Activated T-cell treated with anti-CD3 and anti-CD28 coated beads for 4 hours (primary cell): ENCODE measurements at places on chromosomes 3 and 15.

DNA sequence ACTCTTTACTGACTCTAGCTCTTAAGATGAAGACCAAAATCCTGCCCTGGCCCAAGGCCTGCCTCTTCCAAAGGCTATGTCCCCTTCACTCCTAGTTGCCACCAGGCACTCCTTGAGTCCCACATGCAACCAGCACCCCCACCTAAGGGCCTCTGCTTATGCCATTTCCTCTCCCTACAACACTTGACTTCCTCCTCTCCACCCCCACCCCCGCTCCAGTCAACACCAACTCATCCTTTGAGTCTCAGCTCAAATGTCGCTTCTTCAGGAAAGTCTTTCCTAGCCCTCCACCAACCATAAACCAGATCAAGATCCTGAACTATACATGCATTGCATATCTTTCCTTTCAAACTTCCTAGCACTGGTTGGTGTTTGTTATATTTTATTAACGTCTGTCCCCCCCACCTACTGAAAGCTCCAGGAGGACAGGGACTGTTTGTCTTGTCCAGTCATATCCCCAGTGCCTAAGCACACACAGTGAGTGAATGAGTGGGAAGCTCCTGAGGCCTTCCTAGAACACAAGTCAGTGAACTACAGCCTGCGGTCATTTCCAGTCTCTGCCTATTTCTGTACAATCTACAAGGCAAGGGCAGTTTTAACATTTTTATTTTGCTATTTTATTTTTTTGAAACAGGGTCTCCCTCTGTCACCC is 7.3 kb downstream of the TBC1D2B start:
- DNase-seq = no peak

- DNase-seq = no peak
These were observed 7.8 kb upstream of the UBP1 start for GRCh38 chr3:33447958-33448357.

GRCh38 chr3:150747886-150748683 is 14.9 kb downstream of the SIAH2 start:
- no peak for DNase-seq

- no peak for DNase-seq
These were observed at the start of gene AGTR1 for GRCh38 chr3:148697306-148698189. Gene AGTR1, plus strand, starts transcription at chr3:148697903. Its CDS starts 43,133 bp downstream, at chr3:148741036.

DNA sequence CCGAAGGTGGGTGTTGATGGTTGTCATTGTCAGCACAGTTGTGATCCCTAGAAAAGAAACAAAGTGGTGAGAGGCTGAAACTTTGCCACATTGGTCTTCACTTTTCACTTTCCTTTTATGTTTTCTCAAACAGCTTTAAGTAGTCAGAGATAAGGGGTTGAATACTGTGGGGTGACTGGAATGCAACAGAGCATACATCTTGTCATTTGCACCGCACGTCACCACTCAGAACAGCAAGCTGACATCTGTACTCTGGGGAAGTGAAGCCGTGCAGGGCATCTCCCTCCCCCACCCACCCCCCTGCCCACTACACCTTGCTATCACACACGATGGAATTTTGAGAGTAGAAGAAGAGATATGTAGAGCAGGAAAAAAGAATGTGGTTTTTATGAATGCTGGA is 211.7 kb downstream of the GABRB3 start:
- no peak for DNase-seq

DNA sequence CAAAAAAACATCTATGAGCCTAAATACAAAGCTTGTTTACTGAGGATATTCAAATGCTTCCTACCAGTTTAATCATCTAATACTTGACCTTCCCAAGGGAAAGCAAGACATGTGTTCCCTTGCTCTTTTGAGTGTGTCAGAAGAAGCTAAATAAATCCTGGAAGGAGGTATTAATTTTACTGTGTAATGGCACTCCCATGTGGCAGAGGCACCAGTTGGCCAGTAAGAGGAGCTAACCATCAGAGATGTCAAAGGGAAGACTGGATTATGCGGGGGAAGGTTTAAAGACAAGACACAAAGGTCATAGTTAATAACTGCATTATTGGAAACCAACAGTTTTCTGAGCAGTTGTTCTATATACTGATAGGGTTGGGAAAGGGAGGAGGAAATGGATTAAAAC is 125.1 kb downstream of the SUCLG2 start:
- DNase-seq = no peak

DNA sequence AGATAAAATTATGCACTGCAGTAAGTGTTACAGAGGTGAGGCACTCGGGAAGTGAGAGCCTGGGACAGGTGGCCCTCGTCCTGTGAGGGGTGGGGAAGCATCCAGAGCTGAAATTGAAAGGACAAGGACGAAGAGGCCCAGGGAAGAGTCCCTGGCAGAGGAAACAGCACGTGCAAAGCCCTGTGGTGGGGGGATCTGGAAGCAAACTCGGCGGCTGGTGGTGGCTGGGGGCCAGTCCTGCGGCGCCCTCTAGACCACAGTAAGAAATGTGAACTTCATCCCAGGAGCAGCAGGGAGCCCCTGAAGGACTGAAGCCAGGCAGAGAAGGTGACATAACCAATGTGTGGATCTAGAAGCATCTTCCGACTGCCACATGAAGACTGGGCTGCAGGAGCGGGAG is 42.8 kb downstream of the GRIP2 start:
- no peak for DNase-seq

- DNase-seq = no peak
These were observed 612 bp downstream of the UBA5 start for GRCh38 chr3:132660811-132661070.

- no peak for DNase-seq
These were observed 18.7 kb downstream of the TGM4 start for GRCh38 chr3:44893097-44893496.

DNA sequence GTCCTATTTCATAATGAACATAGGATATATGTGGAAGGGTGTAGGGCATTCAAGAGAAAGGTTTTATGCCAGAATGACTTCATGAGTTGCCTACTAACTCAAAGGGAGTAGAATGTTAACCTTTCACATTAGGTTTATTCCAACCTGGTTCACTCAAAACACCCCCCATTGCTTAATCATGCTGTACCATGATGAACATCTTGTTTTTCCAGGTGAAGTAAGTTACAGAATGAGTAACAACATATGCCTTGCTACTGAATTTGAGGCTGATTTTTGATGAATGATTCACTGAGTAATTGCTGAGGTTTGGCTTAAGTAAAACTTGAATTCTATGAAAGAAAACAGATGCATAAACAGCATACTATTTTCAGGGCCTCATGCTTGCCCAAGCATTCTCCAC is 5.9 kb upstream of the CLDN16 start:
- DNase-seq = no peak

DNA sequence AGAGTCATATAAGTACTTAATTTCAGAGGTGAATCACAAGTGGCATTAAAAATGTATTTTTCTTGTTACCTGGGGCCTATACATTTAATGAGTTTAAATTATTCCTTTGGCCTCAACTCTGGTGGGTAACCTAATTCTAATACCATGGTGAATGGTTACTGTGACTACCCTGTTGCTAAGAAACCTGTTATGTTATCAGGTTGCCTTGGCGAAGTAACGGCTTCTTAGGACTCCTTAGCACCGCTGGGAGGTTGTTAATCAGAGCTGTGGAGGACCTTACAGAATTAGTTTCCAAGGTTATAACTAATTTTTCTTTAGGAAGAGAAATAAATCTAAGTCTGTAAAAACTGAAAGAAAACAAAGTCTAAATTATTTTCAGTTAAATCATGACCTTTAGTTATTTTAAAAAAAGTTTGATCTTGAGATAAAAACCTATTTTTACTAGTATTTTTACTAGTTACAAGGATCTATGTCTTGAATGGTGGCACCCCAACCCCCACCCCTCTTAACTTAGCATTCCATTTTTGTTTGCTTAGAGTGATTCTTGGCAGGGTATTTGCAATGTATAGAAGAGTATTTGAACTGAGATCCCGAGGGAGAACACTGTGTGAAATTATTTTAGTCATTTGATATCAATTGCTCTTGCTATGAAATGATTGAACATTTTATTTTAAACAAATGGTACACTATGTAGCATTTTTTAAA is 155.5 kb downstream of the FNDC3B start:
- DNase-seq = no peak

DNA sequence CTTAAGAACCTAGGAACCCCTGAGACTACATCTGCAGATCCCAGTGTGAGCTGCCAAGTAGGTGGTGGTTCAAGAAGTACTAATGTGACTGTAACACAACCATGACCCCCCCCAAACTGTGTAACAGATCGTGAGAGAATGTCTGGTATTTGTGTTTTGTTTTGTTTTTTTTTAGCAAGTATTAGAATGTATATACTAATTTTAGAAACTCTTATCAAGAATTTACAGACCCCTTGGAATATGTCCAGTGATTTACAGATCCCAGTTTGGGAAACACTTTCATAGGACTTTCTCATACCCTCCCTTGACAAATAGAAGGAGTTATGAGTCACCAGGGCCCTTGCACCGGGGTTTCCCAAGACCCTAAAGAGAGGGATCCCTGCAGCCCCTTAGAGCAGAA is 79.8 kb downstream of the SEMA5B start:
- DNase-seq = no peak

GRCh38 chr15:98441599-98441998 is 206.7 kb upstream of the IGF1R start:
- DNase-seq = no peak

- DNase-seq = no peak
These were observed 3.8 kb downstream of the PRR23E start for GRCh38 chr3:127196466-127197299.

DNA sequence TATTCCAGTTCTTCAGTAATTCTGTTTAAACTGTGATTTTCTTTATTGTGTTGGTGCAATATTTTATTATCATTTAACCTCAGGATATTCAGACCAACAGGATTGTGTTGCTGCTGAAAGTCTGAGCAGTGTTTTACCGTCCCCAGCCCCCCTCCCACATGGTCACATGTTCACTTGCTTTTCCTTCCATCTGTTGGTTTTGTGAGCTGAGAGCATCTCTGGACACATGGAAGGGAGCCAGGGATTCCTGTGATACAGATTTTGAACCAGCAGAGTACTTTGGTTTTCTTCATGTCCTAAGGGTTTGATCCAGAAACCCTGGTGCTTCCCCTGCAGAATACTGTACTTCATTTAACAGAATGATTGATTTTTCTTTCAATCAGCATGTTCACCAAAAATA is 11.9 kb downstream of the ARRDC4 start:
- no peak for DNase-seq

GRCh38 chr3:26703519-26703918 is 80.9 kb downstream of the LRRC3B start:
- DNase-seq = no peak

DNA sequence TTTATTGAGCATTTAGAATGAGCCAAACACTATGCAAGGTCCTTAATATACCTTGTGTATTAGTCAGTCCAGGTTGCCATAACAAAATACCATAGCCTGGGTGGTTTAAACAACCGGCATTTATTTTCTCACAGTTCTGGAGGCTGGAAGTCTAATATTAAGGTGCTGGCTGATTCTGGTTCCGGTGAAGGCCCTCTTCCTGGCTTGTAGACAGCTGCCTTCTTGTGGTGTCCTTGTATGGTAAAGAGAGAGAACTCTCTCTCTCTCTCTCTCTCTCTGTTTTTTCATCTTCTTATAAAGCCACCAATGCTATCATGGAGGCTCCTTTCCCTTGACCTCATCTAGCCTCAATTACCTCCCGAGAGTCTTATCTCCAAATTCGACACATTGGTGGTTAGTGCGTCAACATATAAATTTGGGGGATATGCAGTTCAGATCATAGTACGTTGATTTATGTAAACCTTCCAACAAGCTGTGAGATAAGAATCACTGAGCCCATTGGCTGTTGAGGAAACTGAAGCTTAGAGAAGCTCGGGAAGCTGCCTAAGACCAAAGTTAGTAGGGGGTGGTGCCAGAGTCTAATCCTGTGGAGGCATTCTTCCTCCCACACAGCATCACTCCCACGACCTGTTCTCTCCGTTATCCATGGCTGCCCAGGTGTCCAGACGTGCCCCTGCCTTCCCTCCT is 298.0 kb upstream of the PROK2 start:
- DNase-seq = no peak

DNA sequence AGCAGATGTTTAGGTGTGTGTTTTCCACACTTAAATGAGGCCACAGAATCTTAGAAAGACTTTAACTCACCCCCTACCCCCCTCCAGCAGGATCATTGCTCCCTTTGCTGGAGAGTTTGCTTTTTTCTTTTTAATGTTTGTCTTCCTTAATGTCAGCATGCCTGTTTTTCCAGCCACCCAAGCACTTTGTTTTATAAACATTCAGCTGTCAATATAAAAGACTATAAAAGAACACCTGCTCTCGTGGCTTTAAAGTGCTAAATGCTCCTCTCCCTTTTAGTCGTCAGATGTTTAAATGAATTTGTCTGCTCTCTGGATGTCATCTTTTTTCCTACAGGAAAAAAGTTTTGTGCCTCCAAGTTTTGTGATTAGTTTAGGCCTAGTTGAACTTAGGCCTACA is 61.7 kb downstream of the SIDT1 start:
- no peak for DNase-seq

GRCh38 chr15:51736751-51737521 is 519 bp downstream of the LYSMD2 start:
- peak; percentile 39 for DNase-seq

GRCh38 chr3:36380221-36381031 is at the start of gene STAC:
Gene STAC, plus strand, starts transcription at chr3:36380504. Its CDS starts 140 bp downstream, at chr3:36380644.
- DNase-seq = no peak

DNA sequence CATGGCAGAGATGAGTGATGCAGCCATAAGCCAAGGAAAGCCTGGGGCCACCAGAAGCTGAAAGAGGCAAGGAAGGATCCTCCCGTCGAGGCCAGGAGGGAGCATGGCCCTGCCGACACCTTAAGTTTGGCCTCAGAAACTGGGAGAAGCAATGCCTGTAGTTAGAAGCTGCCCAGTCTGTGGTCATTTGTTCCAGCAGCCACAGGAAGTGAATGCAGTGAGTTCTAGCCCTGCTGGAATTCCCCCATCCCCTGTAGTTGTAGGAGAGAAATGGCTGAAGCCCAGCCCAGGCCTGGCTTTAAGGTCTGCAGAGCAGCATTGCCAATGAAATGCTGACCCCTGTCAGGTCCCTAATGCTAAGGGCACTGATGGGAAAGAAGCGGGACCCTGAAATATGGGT is 12.2 kb upstream of the CHSY1 start:
- no peak for DNase-seq

DNA sequence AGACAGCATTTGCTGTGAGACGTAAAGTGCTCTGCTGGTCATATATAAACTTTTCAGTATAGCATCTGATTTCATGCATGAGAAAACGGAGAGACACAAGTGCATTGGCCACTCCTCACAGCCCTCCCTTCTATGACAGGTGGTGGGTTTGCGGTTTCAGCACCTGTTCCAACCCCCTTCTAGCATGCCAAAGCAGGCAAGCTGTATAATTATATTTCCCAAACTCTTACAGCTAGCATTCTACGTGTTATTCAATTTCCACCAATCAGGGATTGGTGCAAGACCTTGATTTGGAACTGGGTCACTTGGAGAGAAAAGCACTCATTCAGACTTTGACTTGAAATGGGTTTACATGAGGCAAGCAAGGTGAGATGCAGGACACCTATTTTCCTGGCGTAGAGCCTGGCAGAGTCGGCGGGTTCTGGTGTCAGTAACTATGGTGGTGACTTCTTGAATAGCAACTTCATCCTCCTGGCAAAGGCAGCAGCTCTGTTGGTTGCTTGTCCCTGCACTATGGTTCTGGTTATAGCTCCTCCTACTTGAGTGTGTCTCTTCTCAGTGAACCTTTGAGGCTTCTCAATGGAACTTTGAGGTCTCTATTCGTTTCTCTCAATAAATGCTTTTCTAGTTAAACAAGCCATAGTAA is 356.5 kb downstream of the TBL1XR1 start:
- no peak for DNase-seq

GRCh38 chr3:87219611-87220010 is 7.5 kb upstream of the CHMP2B start:
- no peak for DNase-seq
